ENCODE measurements at places on chromosomes 5 and 9.

DNA sequence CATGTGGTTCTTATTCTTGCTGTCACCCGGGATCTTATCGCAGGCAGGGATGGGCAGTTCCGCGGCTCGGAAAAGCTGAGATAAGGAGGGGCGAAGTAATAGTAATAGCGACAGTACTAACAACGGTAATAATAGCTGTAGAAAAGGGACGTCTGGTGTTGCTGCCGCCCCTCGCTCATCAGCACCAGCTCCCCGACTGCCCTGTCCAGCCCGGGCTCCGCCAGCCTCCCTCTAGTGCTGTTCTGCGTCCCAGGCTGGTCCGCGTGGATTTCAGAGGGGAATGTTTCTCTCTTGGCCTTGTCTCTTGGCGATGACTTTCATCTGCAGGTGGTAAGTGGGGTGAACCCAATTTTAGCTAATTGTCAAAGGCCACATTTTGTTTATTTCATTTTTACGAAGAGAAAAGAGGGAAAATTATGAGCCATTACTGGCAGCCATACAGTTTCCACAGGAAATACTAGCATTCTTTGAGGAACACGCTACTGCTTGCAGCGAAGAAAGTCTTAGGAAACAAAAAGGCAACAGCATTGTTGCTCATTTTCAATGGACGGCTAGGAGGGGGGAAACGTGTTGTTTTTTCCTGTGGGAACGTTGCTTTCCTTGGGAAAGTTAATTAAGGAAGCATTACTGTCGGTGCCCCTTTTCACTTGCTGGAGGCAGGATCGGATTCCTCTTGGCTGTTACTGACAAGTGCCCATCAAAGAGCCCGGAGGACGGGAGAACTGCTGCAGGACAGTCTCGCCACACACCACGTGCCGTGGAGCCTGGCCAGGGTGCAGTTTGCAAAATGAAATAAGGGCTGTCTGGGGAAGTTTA, 762 bp downstream of the SNCAIP start:
- DNase-seq = no peak

DNA sequence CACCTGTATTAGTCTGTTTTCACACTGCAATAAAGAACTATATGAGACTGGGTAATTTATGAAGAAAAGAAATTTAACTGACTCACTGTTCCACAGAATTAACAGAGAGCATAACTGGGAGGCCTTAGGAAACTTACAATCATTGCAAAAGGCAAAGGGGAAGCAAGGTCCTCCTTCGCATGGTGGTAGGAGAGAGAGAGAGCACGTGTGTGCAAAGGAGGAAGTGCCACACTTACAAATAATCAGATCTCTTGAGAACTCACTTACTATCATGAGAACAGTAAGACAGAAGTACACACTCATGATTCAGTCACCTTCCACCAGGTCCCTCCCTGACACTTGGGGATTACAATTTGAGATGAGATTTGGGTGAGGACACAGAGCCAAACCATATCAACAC, 258.7 kb downstream of the TRIM32 start:
- DNase-seq = no peak

- DNase-seq = no peak
Observed at GRCh38 chr9:6899274-6899673, 141.5 kb downstream of the KDM4C start.

- DNase-seq = no peak
Observed at GRCh38 chr9:35726931-35727330, 5.1 kb downstream of the TLN1 start.

All from stimulated activated CD4-positive, alpha-beta T cell treated with anti-CD3 and anti-CD28 coated beads, TNF-alpha, amount 100 ng/mL, for 24 hours (primary cell).